C1 segment of cervical spinal cord (tissue), 14 donors: ENCODE measurements at places on chromosomes 5 and 9.
A peak's percentile ranks its signal among the peaks of the same experiment; 100 is the strongest.

DNA sequence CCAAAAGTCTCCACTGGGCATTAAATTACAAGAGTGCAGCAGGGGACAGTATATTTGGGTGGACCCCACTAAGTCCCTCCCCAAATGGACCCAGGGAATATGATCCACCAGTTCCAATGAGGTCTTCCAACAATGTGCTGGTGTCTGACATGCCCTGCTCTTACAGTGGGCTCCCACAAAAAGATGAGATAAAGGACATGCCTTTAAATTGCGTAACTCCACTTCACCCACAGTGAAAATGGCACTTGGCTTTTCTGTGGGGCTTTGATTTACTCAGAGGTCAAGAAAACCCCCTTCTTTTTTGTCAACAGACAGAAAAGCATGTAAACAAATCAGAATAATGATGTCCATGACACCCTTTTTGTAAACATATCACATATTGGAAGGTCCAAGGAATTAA is 336.5 kb downstream of the EBF1 start:
- DNase-seq = no peak

GRCh38 chr9:135978642-135979546 is 17.7 kb upstream of the UBAC1 start:
- peak; percentile 32 for DNase-seq

- no peak for DNase-seq
Measured at GRCh38 chr5:22348027-22348426, 505.1 kb downstream of the CDH12 start.

DNA sequence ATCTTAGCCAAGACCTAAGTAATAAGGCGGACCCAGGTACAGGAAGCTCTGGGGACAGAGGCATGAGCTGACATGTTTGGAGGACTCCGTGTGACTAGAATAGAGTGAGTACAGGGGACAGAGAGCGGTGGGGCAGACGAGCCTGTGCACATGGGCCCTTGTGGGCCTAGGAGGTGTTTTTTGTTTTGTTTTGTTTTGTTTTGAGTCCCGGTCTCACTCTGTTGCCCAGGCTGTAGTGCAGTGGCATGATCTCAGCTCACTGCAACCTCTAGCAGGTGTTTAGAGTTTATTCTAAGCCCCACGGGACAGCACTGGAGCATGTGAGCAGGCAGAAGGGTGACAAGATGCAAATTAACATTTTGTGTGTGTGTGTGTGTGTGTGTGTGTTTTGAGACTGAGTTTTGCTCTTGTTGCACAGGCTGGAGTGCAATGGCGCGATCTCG is 3.1 kb upstream of the EEIG1 start:
- no peak for DNase-seq

DNA sequence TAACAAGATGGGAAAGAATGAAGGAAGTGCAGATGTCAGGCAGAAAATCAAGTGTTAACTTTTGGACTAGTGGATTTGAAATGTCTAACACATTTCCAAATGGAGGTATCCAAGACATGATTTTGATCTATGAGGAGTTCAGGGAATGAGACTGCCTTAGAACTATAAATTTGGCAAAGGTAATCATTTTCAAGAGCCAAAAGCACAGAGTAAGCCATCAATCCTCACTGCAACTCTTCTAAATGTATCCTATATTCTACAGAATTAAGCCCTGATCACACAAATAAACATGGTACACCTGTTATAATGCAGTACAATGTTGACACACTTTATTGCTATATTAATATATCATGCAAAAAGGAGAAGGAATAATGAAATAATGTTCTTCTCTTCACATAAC is 55.6 kb downstream of the SETX start:
- DNase-seq = no peak

- peak; percentile 51 for DNase-seq
Measured at GRCh38 chr5:150801117-150801927, 22.8 kb downstream of the SMIM3 start.

DNA sequence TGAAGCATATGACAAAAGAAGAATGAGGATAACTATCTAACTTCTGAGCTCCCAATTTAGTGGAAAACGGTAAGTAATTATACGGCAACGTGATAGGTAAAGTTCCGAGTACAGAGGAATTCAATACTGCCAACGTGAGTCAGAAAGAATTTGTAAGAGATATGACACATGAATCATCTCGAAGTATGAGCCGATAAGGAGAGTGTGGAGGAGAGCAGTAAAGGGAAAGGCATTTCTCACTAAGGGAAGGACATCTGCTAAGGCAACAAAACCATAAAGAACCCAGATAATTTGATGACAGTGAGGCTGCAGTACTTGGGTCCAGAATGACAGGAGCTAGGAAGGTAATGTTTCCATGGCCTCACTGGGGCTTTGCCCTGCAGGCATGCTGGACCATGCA is 11.0 kb downstream of the MPDZ start:
- DNase-seq = no peak

DNA sequence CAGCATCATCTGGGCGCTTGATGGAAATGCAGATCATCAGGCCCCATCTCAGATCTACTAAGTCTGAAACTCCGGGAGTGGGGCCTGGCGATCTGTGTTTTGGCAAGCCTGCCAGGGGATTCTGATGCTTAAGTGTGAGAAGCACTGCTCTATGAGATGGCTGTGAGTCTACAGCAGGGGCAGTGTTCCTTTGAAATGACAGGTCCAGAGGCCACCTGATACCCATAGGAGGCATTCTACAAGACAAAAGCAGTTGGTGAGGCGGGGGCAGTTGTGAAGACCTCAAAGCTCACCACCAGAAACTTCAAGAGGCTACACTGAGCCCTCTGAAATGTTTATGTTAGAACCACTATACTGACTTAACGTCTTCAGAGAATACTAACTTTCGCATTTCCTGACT is 86.9 kb upstream of the SPATA31D4 start:
- no peak for DNase-seq

GRCh38 chr5:170854566-170854965 is 7.3 kb upstream of the RANBP17 start:
- DNase-seq = no peak

GRCh38 chr5:52754051-52754450 is 33.7 kb upstream of the ITGA1 start:
- DNase-seq = no peak

- DNase-seq = no peak
Measured at GRCh38 chr5:181204826-181205760, at the start of gene TRIM7. TSS of gene TRIM7 (minus strand) at chr5:181205196. CDS start at chr5:181205110, 86 bp downstream.

DNA sequence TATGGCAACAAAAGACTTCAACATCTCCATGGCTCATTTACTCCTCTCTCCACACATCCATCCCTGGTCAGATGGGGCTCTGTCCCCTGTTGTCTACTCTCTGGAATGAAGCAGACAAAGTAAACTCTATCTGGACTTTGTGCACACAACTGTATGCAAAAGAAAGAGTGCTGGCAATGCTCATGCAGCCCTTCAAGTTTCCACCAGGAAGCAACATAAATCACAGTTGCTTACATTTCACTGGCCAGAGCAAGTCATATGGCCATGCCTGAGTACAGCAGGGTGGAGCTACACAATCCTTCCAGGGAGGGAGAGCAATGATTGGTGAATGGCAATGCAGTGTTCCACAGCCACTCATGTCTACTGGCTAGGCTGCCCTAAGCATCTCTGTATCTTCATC is 12.4 kb upstream of the SHC3 start:
- DNase-seq = no peak

DNA sequence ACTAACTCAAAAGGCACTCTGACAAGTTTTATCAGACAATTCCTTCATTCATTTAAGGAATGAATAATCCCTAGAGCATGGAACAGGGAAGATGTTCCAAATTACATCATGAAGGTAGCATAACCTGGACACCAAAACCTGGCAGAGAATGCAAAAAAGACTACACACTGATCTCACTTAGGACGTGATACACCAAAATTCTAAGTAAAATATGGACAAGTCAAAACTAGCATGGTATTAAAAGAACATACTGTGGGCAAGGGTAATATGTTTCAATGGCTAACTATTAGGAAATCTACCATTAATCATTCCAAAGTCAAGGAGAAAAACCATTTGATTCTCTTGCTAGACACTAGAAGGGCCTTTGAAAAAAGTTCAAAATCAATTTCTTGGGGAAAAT is 176.5 kb downstream of the HSPA4 start:
- DNase-seq = no peak

DNA sequence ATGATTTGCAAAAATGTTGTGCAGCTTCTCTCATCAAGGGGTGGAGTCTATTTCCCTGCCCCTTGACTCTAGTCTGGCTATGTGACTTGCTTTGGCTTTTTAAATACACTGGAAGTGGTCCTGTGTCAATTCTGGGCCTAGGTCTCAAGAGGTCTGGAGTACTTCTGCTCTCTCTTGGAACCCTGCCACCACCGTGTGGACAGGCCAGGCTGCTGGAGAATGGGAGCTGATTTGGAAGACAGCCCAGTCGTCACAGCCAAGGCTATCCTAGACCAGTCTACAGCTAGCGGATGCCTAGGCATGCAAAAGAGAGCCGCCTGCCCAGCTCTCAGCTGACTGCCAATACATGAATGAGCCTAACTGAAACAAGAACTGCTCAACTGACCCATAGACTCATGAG is 56.7 kb upstream of the CLINT1 start:
- peak; percentile 67 for DNase-seq

- DNase-seq = no peak
Measured at GRCh38 chr9:89919171-89919681, 314.4 kb downstream of the GADD45G start.

- DNase-seq = no peak
Measured at GRCh38 chr5:172943906-172944305, 15.3 kb upstream of the RPL26L1 start.

DNA sequence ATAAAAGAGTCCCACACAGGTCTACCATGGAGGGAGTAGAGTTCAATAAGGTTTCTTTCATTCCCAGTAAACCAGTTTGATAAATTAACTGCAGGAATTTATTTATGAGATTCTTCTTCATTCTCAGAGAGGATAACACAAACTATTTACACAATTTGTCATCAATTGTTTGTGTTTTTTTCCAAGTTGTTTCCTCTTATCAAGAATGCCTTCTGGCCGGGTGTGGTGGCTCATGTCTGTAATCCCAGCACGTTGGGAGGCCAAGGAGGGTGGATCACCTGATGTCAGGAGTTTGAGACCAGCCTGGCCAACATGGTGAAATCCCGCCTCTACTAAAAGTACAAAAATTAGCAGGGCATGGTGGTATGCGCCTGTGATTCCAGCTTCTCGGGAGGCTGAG is 216.7 kb downstream of the MLLT3 start:
- no peak for DNase-seq

- peak; percentile 28 for DNase-seq
Measured at GRCh38 chr5:142798099-142798770, 28.1 kb downstream of the ARHGAP26 start.

GRCh38 chr5:132785365-132785764 is 8.3 kb upstream of the SEPTIN8 start:
- DNase-seq = no peak

GRCh38 chr5:139664727-139665351 is 16.7 kb downstream of the CXXC5 start:
- no peak for DNase-seq

DNA sequence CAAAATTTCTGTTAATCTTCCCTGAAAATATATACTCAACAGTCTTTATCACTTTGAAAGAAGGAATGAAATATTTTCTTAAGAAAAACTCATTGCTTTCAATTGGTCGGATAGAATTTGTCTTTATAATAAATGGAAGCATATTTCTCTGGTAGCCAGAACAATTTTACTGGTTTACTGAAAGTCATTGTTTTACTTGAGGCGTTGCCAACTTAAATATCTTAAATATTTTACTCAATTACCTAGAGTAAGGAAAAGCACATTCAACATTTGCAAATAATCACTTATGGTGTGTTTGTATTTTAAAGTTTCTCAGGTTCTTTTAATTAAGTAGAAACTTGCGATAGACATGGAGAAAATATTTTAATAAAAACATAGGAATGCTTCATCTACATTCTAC is 1181.7 kb downstream of the EFNA5 start:
- DNase-seq = no peak

DNA sequence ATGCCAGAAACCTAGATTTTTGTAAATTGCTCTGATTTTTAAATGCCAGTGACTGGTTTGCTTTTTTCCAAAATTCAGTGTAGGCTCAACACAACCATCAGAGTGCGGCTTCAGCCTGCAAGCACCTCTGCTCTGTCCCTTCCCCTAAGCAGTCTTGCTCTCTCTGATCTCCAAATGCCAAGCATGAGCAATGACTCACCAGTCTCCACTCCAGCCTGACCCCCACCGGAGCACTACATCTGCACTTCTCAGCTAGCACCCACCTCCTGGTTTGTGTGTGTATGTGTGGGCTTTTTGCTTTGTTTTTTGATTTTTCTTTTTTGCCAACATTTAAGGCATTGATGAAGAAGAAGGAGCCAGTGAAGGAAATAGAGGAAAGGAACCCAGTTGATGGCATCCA is 61.4 kb upstream of the ADRA1B start:
- no peak for DNase-seq

GRCh38 chr5:69187342-69187741 is 2.0 kb upstream of the CENPH start:
- no peak for DNase-seq

DNA sequence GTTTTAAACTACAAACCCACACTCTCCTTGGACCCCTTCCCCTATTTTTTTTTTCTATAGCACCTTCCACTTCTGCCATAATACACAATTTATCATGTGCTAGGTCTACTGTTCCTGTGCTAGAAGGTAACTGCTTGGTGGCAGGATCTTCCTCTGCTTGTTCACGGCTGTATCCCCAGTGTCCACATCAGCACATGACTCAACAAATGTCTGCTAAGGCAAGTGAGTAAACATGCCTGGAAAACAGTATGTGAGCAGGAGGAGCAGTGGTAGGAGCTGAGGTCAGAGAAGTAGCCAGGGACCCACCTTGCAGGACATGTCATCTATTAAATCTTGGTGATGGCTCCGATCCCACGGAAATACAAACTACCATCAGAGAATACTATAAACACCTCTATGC is 79.4 kb downstream of the AUH start:
- no peak for DNase-seq

DNA sequence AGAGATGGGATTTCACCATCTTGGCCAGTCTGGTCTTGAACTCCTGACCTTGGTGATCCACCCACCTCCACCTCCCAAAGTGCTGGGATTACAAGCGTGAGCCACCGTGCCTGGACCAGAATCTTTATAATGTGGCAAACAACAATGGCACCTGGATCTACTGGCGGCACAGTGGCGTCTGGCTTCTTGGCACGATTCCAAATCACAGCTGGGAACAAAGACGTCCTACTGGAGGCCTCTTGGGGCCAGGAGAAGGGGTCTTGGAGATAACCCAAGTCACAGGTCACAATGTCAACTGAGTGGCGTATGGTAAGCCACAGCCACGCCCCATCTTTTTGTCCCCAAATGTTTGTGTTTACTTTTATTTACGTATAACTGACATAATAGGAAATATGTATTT is 77.8 kb upstream of the RAPGEF1 start:
- DNase-seq = no peak

DNA sequence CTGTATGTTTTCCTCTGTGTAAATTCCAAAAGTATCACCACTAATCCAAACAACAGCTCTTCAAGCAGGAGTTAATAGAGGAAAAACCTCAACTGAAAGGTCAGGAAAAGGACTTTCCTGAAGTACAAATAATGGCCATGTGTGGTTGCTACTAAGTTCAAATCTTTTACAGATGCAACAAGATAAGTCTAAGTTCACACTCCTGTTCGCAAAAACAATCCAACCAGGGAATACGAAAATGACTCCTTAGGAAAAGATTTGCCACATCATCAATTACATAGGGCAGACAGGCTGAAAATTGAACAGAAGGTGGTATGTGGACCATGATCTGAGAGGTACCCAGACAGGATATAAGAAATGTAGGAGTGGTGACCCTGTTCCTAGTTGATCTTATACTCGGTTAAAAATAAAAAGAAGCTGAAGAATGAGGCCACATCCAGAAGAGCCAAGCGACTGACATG is 210.2 kb downstream of the TSSK1B start:
- no peak for DNase-seq

GRCh38 chr5:167969998-167970397 is 321.4 kb upstream of the WWC1 start:
- no peak for DNase-seq
